Mucosa of gallbladder (tissue), 1 donor: ENCODE measurements at places on chromosomes 2 and 18. TPM values are rescaled to one million over a fixed set of nuclear protein-coding genes. Genes with fewer than 3 reads are reported as not detected.

Gene MYCN
- total RNA-seq = 1.4 TPM

Gene TYMS
- total RNA-seq = 5.8 TPM

Gene RFTN2
- 5.5 TPM for total RNA-seq

- DNase-seq = no peak
Observed at GRCh38 chr2:166568409-166568808, 74.4 kb upstream of the SCN7A start.

DNA sequence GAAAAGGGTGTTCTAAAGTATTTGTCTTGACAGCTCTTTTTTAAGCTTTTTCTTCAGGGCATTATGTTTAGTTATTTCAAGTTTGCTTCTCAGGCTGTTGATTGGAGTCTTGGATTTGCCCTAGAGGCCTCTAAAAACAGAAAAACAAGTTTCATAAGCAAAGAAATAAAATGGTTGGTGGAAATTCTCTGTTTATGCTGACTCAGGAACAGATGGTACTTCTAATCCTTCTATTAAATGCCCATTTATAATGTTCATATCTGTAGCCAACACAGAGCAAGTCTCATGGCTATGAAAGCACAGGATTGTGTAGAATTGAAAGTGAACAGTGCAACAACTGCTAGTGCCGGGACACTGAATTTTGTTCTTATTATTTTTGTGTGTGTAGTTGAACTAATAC is 60.4 kb downstream of the KCNJ3 start:
- no peak for DNase-seq

DNA sequence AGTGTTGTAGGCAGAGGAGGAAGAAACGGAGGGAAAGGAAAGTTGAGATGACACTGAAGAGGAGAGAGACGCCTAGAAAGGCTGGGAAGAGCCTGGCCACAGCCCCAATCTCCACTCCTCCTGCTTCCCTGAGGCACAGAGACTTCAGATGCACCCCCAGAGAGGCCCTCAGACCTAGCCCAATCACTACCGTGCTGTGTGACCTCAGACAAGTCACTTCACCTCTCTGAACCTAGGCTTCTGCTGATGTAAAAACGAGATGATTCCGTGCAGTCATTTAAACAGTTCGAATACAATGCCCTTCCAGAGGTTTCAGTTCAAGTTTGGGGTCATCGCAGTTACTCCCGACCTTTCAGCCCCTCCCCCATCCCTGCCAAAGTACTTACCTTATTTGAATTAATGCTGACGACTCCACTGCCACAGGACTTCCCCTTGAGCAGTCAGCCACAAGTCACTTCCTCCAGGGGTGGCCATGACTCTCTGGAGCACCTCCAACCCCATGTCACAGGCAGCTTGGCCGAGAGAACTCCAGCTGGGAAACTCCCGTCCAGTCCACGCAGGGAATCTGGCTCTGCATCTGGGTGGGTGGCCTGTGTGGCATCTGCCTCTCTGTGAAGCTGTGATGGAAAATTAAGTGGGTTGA is 105.2 kb upstream of the ID2 start:
- no peak for DNase-seq

DNA sequence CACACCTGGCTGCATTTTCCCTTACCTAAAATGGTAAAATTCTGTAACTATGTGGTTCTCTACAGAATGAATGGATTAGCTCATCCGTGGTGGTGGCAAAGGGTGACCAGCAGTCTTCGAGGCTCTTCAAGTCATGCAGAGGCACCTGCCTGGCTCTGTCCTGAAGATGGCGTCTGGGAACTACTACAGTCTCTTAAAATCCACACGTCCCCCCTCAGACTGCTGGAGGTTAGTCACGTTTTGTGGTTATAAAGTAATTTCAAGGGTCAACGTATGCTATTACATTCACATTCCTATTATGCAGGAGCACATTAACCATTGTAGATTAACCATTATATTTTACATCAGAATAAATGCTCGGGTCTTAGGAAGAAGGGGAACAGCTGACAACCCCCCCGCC is 616.7 kb downstream of the GALR1 start:
- no peak for DNase-seq

Gene RFX8
- total RNA-seq = 0.29 TPM

DNA sequence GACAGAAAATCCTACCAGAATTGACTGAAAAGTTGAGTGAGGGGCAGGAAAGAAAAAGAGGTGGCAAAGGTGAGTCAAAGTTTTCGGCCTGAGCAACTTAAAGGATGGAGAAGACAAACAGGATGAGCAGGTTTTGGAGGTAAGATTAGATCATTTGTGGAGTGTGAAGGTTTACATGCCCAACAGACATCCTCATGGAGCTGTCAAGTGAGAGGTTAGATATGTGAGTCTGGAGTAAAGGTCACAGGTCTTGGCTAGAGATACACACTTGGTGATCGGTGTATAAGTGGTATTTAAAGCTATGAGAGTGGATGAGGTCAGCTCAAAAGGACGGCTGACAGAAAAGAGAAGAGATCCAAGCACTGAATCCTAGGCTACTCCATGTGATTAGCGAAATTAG is 11.1 kb upstream of the MYL12A start:
- DNase-seq = no peak

Gene MDH1
- 149 TPM for total RNA-seq

DNA sequence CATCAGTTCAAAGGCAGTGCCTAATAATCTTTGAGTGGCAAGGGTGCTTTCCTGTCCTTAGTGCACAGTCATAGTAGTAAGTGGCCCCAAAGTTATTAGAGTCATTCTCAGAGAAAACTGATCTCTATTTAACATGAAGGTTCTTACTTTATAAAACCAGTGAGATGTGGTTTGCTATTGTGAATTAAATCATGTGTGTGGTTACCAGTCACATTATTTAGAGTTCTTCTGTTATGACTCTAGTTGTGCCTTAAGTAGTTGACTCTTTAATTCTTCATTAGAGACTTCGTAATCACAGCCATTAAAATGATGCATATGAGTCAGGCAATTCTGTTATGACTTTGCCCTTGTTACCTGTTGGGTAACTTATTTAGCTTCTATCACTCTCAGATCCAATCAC is 1392.9 kb upstream of the ACVR2A start:
- no peak for DNase-seq

Gene FAM98A
- total RNA-seq = 38.1 TPM

GRCh38 chr18:27213123-27213717 is 28.1 kb upstream of the CHST9 start:
- no peak for DNase-seq

GRCh38 chr2:213187833-213188532 is 36.6 kb upstream of the IKZF2 start:
- DNase-seq = no peak

DNA sequence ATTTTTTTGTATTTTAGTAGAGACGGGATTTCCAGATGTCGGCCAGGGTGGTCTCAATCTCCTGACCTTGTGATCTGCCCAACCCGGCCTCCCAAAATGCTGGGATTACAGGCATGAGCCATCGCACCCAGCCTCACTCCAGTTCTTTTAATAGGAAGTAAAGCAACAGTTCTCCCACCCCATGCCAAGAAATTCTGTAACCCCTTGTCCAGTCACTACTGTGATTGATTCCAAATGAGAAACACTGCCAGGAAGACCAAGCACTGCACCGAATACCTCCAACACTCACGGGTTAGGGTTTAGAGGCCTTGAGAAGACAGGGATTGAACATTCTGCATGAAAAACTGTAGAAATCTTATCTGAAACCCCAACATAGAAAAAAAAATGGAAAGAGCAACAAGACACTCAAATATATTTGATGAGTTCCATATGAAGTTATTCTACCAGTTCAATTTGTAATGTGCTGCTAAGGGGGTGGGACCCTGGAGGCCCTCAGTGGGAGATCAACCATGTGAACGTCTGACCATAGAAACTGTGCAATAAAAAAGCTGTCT is 48.2 kb upstream of the BIN1 start:
- DNase-seq = no peak

- DNase-seq = peak; percentile 53
Observed at GRCh38 chr2:14628901-14629300, 3.6 kb upstream of the LRATD1 start.

Gene DSG1
- total RNA-seq = 0.89 TPM

DNA sequence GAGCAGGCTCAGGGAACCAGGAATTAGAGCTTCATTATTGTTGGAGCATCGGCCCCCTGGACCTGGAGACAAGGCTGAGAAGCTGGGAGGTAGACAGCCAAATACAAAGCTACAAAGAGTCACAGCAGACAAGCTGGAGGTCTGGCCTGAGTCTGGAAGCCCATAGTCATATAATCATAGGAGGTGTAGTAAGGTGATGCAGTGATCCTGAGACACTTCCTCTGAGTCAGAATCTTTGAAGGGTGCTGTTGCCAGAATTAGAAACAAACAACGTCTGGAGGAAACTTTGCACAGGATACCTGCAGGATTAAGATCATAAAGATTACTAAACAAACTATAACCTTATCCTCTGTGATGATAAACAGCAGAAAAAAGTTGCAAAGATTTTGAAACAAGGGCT is 213.8 kb downstream of the DSC3 start:
- DNase-seq = no peak

DNA sequence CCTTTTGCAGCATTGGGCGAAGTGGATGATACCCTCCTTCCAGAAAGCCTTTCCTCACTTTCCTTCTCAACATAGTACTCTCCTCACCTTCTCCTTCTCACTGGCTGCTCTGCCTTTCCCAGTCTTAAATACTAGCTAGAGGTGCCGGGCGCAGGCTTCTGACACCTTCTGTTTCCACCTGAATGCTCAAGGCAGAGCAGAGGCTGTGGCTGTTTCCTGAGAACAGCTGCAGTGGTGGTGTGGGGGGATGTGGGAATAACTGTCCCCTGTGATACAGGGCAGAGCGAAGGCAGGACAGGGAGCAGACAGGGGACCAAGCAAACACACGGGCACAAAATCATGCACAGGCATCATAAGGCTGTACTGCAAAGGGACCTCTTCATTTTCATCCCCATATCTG is 303.1 kb downstream of the SS18 start:
- no peak for DNase-seq

DNA sequence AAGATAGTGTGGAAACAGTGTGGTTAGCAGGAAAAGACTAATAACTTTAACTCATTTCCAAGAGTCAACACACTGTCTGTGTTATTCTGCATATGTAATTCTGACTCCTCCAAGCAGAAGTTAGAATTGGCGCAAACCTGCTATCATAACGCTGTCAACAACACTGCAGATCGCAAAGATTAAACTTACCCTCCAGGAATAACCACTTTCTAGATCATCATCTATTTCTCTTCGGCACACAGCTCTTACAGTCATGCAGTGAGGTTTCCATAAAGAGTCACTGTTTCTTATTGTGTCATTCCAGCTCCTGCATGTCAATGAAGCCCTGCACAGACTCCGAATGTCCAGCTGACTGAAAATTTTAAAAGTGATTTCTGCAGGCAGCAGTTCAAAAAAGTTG is 2.4 kb downstream of the FBXO48 start:
- DNase-seq = no peak
